ENCODE measurements at places on chromosomes 7 and 10.

GRCh38 chr7:330511-331230 is 40.7 kb downstream of the FOXL3 start:
- no peak for DNase-seq

- DNase-seq = no peak
These were observed 11.9 kb downstream of the RAB11FIP2 start for GRCh38 chr10:118034791-118035261.

DNA sequence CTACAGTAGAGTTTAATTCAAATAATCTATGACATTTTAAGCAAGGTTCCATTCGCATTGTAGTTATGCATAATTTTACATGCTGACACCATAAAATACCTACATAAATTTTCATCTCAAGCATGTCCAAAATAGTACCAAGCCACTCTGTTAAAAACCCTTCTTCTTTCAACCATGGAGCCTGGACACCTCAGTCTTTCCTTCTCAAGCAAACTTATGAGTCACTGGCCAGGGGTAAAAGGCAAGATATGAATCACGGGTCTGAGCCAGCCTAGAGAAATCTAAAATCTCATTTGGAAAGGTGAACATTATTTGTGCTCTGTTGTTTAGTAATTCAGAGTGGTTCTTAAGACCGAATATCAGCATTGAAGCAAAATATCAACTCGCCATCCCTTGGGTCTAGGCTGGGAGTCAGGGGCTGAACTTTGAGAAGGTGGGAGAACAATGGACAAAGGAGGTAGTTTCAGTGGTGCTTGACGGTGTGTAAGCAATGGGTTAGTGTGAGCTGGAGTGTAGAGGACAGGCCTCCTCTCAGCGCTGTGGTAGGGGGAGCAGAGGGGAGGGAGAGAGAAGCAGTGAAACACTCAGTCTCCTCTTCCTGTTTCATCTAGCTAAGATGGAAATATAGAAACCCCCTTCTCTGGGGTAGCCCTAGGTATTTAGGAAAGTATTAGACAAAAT is 19.1 kb upstream of the GPAM start:
- no peak for DNase-seq

GRCh38 chr10:8070440-8070839 is 16.0 kb downstream of the GATA3 start:
- no peak for DNase-seq

DNA sequence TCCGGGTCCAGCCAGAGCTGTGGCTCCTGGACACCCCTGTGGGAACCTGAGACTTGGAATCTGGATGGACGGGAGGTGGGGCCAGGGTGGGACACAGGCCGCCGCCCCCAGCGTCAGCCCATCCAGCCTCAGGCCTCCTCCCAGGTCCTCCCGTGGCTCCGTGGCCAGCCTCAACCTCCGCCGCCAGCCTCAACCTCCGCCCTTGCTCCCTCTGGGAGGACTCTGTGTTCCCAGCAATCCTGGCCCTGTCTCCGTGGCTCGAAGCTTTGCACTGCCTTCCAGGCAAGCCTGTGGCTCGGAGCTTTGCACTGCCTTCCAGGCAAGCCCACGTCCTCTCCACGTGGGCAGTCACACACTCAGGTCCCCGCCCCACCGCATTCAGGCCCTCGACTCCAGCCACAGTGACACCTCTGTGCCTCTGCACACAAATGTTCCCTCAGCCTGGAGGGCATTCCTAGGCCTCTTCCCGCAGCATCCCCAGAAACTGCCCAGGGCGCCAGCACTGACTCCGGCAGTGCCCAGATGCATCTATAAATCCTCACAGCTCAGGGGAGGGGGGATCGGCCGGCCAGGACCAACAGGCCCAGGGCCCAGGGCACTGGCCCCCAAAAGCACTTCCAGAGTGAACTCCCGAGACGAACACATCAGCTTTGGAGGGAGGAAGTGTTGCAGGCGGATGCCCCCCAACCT is 44.7 kb upstream of the PDGFA start:
- DNase-seq = no peak

DNA sequence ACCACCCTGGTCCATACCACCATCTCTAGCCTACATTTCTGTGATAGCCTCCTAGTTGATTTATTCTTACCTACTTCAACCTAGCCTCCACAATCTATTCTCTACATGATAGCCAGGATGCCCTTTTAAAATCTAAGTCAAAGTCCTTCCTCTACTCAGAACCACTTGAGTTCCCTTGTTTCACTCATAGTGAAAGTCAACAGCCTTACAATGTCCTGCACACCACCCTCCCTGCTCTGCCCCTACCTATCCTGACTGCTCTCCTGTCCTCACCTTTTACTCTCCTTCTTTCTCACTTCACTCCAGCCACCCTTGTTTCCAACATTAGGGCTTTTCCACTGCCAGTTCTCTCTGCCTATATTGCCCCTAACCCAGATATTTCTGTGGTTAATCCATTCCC is 146.7 kb downstream of the GRM3 start:
- no peak for DNase-seq

GRCh38 chr10:68603766-68604165 is 43.6 kb downstream of the TET1 start:
- no peak for DNase-seq

GRCh38 chr7:40200791-40201190 is 66.0 kb downstream of the SUGCT start:
- no peak for DNase-seq

DNA sequence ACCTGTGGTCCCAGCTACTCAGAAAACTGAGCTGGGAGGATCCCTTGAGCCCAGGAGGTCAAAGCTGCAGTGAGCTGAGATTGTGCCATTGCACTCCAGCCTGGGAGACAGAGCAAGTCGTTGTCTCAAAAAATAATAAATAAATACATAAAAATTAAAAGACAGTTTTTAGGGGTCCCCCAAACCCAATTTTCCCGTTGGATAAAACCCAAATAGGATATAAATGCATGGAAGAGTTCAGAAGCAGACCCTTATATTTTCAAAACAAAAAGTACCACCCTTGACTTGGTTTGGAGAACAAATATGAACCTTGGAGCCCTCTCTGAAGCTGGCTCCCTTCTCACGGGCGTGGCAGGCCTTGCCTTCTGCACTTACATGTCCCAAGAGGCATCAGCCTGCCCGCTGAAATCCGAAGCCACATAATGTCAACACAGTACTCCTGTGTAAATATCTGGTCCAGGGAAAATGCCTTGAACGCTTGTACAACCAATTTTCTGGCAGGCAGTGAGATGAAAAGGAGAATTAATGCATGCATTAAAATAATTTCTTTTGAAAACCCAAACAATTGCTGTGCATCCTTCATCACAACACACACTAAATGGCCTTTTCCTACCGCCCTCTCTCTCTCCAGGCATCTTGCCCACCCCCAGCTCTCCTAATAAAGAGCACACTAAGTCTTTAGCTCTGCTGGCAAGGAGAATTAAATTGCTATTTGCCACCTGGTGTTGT is 46.4 kb upstream of the PARD3 start:
- peak; percentile 21 for DNase-seq

GRCh38 chr10:71483885-71484751 is 87.4 kb downstream of the CDH23 start:
- DNase-seq = no peak

GRCh38 chr7:152872745-152873118 is 113.2 kb downstream of the ACTR3B start:
- no peak for DNase-seq

GRCh38 chr10:95245425-95246055 is 45.3 kb downstream of the PDLIM1 start:
- no peak for DNase-seq

DNA sequence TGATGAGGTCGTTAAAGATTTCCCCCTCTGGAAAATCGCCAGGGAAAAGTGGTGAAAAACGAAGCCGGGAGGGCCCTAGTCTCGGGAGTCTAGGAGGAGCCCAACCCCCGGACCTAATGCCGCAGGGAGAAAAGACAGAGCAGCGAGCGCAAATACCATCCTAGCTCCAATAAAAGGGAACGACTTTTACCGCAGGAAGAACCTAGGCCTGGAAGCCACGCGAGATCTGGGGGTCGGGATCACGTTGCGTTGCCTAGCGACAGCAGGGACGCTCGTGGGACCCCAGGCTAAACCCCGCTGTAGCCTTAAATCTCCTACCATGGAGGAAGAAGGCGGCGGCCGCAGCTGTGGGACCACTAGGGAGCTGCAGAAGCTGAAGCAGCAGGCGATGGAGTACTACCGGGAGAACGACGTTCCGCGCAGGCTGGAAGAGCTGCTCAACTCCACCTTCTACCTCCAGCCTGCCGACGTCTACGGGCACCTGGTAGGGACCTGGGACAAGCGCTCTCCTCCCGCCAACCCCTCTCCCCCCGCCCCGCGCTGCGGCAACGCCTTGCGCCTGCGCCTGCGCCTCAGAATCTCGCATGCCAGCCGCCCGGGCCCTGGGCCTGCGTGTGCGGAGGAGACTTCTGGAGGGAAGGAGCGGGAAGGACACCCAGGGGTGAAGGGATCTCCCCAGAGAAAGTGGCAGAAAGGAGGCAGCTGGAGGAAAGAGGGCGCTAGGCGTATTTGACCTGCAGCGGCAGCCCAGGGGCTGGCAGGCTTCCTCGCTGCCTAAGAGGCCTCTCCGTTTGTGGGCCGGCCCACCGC is at the start of gene ENO4:
Gene ENO4 (plus strand): TSS at position 252 of the 810 bp plus-strand sequence. CDS start 68 bp downstream, at position 320.
- DNase-seq = peak; percentile 84

- DNase-seq = no peak
These were observed 27.1 kb downstream of the UNCX start for GRCh38 chr7:1259621-1260243.

DNA sequence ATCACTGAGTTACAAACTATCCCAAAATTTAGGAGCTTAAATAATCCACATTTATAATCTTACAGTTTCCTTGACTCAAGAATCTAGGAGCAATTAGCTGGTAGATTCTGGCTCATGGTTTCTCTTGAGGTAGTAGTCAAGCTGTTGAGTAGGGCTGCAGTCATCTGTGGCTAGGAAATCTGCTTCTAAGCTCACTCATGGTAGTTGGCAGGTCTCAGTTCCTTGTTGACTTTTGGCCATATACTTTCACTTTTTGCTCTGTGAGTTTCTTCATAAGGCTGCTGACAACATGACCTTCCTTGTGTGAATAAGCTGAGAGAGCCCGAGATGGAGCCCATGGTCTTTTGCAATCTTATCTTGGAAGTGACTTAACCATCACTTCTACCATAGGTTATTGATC is 10.8 kb upstream of the ETV1 start:
- no peak for DNase-seq

DNA sequence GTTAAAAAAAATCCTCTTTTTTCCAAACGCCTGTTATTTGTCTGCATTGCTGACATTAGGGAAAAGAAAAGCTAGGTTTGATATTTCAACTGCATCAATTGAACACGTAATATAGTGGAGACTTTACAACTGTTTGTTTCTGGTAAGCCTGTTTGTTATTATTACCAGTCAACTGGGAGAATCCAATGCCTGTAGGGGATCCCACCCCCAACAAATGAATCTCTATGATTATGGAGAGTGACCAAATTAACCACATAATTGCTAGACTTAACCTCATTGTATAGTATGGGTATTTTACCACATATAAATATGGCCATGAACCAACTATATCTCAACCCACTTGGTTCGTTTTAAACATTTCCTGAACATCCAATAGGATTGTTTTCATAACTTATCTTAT is 216.1 kb downstream of the TWIST1 start:
- no peak for DNase-seq

- no peak for DNase-seq
These were observed 110.8 kb downstream of the ARHGAP22 start for GRCh38 chr10:48494073-48494472.

DNA sequence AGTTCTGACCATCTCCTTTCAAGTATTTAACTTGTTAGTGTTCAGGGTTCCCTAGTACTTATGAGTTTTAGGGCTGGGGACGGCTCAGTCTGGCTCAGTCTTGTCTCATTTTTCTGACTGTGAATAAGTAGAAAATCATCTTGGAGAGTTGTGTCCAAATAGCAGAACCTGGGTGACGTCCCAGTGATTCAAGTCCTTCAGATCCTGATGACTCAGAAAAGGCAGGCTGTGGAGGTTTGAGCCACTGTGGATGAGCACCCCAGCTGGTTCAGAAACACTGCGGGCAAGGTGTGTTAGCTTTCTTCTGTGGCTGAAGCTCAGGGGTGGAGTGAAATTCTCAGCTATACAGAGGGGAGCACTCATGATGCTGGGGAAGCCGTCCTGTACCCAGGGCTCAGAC is 154.4 kb upstream of the NPY start:
- no peak for DNase-seq

DNA sequence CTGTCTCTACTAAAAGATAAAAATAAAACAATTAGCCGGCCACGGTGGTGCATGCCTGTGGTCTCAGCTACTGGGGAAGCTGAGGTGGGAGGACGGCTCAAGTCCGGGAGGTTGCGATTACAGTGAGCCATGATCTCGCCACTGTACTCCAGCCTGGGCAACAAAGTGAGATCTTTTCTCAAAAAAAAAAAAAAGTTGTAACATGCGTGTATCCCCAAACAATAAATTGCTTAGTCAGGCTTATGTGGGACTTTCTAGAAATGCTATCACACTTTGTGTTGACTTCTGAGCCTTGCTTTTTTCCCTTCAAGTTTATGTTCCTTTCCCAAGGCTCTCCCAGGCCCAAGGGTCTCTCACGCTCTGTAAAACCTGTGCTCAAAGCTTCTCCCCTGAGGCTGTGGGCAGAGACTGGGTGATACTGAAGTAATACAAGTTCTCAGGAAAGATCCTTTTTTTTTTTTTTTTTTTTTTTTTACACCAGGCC is 88.0 kb upstream of the TNS3 start:
- no peak for DNase-seq

GRCh38 chr10:63123727-63124362 is 9.3 kb upstream of the NRBF2 start:
- DNase-seq = no peak

DNA sequence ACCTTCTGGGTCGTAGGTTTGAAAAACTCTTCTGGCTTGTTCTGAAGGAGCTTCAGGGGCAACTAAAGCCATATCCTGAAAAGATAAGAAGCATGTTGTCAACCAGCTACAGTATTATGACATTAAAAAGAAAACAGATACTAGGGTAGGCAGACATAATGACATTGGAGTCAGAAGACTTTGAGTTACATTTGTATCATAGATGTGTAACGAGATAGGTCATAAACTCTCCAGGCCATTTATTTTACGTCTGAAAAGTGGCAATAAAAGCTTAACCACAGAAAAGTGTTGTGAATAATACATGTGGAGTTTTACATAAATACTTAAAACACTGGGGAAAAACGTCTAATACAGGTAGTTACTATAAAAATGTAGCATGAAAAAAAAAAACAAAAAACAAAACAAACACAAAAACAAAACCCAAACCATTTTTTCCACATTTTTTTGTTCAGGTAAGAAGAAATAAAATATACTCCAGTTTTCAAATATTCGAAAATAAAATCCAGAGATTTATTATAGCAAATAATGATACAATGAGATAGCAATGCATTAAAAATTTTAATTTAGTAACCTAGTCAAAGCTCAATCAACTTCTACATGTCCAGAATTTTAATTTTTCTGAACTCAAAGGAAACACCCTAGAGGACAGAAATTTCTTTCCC is 64.1 kb downstream of the MINDY3 start:
- no peak for DNase-seq

- DNase-seq = no peak
These were observed 41.8 kb upstream of the FAM133B start for GRCh38 chr7:92631850-92632487.

GRCh38 chr10:21238044-21238443 is 287.4 kb downstream of the SKIDA1 start:
- DNase-seq = no peak

DNA sequence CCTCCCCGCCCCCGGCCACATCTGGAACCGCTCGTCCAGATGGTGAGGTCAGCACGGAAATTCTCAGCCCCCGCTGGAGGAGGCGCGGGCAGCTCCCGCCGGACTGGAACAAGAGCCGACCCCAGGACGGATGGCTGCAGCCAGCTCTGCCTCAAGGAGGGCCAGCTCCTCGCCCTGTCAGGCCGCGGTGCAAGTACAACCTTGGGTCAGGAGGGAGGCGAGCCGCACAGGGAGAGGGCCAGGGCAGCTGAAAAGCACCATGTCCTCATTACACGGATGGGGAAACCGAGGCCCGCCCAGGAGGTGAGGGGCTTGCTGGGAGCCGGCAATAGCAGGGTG is 3.8 kb upstream of the GRIFIN start:
- DNase-seq = no peak
